ENCODE measurements at places on chromosomes 12 and 14.

DNA sequence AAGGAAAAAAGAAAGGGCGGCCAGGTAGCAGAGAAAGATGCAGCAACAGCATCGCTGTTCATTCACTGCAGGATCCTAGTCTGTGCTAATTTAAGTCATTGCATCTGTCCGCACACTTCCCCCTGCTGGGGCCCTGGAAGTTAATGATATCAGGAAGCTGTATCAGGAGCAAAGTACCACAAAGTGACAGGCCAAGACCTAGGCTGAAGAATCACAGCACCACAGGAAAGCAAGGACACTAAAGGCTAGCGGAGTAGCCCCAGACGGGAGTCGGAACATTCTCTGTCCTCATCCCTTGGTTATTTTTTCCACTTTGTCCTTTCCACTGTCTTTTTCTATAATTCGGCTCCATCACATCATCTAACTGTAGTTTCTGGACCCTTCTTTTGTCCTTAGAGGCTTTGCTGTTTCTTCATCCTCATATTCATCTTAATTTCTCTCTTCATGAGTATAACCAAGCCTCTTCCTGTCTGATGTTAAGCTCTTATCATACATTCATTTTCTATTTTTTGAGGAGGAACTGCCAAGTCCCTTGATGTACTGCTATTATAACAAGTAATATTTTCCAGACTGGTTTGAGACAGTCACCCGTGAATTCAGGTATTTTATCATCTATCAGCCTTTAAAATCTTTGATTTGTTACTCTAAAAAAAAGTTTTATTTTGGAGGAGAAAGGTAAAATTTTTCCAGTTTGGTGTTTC is 28.3 kb downstream of the DUSP16 start:
- no peak for DNase-seq

- DNase-seq = no peak
Observed at GRCh38 chr14:65940056-65940735, 527.7 kb downstream of the FUT8 start.

GRCh38 chr14:104545151-104545941 is 34.2 kb upstream of the C14orf180 start:
- DNase-seq = no peak

DNA sequence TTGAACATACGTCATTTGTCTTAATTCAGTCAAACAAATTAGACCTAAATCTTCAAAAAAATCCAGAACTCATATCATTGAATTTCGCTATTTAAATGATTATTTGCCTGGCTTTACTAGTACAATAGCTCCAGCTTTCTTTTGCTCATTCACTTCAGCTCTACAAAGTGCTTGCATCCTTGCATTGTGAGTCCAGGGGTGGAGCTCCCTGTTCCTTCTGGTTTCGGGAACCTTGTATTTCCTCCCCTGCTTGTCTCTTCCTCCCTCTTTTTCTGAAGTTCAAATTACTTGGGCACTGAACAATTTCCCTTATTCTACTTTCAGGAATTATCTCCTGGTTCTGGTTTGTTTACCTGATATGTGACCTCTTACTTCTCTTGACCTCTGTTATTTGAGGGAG is 58.1 kb upstream of the KITLG start:
- no peak for DNase-seq

DNA sequence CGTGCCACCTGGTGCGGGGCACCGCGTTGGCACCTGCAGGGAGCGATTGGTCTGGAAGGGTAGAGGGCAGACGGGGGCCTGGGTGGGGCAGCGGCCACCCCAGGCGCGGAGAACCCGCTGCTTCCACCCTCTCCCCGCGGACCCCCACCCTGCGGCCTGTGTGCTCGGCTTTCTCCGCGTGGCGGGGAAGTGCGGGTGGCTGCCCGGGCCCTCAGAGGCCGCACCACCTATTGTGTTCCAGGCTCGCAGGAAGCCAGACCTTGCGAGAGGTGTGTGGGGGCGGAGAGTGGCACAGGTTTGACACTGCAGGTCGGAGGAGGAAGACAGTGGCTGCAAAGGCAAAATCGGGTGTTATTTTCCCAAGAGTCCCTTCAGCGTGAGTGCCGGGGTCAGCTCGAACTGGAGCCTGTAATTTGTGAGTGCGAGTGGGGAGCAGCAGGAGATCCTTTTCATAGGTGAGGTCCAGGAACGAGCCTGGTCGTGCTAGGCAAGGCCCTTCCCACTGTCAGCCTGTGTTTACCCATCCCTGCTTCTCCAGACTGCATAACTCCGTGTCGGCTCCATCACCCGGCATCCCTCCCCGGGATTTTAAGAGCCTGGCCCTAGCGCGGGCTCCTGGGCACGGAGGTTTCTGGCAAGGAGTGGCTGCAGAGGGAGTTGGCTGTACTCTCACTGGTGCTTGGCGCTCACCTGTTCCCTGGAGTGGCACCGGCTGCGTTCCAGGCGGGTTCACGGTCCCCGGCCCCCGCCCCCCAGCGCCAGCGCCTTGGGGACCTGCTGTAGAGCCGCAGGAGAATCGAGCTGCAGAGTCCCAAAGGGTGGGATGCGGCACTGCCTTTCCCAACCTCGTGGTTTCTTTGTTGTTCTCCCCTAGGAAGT is 935 bp downstream of the TBC1D30 start:
- no peak for DNase-seq

- peak; percentile 9 for DNase-seq
Observed at GRCh38 chr14:67166450-67166853, 22.8 kb upstream of the GARIN2 start.

- DNase-seq = no peak
Observed at GRCh38 chr12:91072931-91073330, 15.1 kb upstream of the KERA start.

DNA sequence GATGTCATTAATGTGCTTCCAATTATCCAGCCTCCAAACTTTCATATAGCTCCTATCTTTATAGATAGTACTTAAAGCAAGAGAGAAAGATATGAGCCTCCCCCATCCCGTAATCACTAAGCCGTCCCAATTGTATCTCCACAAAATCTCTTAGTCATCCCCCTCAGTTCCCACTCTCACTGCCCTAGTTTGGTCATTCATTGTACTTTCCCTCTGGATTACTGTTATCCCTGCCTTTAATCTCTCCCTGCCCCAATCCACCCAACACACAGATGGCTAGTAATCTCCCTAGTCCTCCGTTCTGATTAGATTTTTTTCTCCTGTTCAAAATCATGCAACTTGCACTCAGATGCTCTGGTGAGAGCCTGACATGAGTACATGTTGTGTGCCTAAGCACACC is 5.4 kb upstream of the BCAT1 start:
- no peak for DNase-seq

GRCh38 chr12:73076760-73077159 is 804.6 kb downstream of the TRHDE start:
- DNase-seq = no peak

DNA sequence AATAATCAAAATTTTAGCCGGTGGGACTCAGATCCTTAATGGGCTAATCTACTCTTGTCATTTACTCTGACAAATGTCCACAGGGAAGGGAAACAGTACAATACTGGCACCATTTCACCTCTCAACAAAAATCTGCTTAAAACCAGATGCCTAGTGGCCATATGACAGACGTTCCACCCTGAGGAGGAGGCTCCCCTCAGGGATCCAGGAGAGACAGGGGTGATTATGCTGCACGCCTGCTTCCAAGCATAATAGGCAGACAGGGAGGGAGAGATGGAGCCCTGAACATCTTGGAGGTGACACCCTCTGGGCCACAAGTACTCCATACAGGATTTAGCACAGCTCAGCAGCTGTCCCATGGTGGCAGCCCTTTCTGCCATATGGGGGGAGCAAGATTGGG is 24.8 kb upstream of the AKAP6 start:
- DNase-seq = no peak

DNA sequence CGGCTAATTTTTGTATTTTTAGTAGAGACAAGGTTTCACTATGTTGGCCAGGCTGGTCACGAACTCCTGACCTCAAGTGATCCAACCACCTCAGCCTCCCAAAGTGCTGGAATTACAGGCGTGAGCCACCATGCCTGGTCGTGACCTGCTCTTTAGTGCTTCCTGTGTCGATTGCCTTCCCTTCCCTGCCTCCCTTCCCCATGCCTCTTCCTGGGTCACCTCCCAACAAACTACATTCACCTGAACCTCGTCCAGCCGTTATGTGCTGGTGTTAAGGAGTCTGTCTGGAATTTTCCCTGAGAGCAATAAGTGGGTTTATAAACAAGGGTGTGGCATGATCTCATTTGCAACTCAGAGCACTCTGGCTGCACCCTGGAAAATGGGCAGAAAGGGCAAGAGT is 32.1 kb upstream of the C12orf76 start:
- DNase-seq = no peak

GRCh38 chr14:78959674-78960264 is 789.6 kb downstream of the NRXN3 start:
- DNase-seq = peak; percentile 55

DNA sequence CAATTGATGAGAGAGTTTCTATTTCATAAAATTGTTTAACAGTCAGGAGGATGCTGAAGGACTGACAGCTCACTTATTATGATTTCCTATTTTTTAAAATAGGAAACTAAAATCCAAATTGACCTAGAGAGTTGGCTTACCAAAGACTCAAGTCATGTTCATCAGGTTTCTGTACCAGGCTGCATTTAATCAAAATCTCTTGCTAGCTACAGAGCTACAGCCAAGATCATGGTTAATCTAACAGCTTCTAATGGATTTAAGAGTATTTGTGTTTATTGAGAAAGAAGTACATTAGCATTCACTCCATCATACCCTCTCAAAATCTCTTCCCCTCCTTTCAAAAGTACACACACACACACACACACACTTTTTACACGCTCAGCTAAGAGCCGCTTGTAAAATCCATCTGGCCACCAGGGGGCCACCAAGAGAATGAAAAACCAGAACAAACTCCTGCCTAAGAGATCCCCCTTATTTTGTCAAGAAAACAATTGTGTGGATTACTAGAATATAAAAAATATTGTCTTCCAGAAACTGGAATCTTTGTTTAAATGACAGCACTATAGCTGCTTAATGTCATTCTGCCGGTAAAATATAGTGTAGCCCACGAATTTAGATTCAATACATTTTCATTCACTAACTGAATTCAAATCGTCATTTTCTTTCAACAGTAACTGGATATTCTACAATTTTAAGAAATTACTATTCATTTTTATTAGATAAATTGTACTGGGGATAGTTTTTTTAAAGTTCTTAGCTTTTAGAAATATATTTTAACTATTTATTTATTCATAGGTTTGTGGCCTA is 334.0 kb downstream of the BTG1 start:
- DNase-seq = peak; percentile 15

DNA sequence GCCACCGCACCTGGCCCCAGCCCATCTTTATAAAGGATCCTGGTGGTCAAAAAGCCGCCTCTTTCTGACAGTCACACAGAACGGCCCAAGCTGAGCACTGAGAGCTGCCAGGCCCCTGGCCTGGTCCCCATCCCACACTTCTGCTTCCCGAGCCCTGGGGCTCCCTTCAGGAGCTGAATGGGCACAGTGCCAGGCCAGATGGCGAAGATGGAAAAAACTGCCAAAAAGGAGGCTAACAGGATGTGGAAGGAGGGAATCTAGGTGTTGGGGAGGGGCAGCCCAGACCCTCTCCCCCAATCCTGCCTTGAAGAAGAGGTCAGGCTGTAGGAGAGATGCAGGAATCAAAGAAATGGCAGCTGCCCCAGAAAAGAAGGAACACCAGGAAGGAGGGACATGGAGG is 5.0 kb downstream of the LPAR5 start:
- DNase-seq = no peak

DNA sequence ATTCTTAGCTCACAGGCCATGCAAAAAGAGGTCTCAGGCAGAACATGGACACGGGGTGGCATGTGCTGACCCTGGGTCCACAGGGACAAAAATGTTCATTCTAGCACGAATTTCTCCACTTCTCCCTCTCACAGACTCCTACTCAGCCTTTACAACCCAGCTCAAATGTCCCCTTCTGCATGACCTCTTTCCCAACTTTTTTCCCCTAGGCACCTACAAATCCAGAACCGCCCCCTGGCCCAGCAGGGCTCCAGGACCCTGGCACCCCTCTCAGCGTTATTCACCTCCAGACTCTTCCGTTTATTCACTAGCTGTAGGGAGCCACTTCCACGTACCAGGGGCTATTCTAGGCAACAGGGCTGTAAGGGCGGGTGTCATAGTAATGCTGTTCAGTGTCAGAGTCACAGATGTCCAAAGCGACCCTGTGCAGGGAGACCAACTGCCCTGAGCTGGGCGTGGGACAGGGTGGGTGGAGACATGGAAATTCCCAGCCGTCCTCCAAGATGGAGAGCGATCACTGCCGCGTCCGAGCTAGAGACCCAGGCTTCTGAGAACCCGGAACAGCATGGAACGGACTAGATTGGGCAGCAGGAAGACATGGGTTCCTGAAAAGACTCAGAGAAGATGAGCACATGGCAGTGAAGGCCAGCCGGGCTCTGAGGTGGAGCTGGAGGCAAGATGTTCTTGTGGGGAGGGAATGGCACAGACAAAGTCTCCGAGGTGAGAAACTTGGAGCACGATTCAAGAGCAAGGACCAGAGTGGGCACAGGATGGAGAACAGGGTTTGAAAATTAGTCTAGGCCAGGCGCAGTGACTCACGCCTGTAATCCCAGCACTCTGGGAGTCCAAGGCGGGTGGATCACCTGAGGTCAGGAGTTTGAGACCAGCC is 274.9 kb upstream of the RTL1 start:
- no peak for DNase-seq

- DNase-seq = no peak
Observed at GRCh38 chr12:93980711-93981110, 167.7 kb upstream of the PLXNC1 start.

DNA sequence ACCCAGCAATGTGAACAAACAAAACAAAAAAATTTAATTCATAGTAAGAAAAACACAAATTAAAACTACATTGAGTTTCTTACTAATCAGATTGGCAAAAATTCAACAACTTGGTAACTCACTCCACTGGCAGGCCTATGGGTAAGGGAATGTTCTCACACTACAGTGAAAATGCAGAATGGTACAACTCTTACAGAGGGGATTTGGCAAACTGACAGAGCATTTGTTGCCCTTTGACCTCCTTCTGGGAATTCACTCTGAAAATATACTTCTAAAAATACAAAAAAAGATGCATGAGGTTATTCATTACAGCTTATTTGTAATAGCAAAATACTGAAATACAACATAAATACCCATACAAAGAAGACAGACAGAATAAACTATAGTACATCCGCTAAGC is 32.8 kb downstream of the ABCD2 start:
- no peak for DNase-seq

- DNase-seq = no peak
Observed at GRCh38 chr14:22403296-22403695, 185.7 kb downstream of the DAD1 start.
